NCI-H69 (cell line): ENCODE measurements at places on chromosomes 4 and X.

- DNase-seq: no peak
These were observed 374.4 kb upstream of the NWD2 start for GRCh38 chr4:36870121-36870520.

DNA sequence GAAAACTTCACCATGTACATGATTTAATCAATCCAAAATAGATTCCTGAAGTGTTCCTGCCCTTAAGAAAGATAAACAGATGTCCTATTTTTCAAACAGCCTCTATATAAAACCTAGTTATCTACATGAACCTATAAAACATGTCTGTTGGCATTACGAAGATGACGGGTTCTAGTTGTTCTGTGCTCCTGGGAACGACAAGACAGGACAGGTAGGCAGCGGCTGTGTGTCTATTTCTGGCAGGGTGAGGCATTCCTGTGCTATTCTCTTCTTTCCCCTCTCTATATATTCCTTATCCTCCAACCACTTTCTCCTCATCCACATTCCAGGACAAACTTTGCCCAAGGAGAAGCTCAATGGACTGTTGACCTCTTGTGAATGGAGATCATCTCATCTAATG lies 6.1 kb downstream of the FAT1 start:
- no peak for DNase-seq

DNA sequence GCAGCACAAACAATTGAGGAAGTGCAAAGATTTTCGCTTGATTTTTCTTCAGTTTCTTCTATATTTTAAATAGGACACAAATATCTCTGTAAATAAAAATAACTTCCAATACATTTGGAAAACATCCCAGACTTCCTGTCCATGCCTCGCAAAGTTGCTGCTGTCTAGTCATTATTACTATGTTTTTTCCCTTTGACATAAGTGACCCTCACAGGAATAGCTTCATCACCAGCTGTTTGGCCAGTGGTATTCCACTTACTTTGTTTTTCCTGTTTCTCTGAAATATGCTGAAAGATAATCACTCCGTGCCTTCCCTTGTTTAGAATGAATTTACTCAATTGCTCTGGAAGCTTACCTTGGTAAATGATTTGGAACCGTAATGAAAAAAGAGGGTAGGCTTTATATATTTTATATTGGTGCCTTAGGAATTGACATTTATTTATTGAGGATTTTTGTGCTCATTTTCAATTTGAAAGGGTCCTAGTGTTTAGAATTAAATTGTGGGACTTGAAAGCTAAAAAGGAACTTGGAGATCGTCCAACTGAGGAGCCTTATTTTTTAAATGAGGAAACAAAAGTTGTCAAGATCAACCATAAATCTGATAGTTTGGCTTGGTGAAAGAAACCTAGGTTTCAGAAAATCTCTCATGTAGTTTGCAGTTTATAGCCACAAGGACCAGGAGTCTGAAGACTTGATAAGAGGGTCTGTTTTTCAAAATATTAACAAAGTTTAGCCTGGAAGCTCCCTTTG lies 65.6 kb downstream of the CDKL5 start:
- DNase-seq: no peak

GRCh38 chr4:60938621-60939020 lies 261.5 kb upstream of the ADGRL3 start:
- DNase-seq: peak; percentile 40

DNA sequence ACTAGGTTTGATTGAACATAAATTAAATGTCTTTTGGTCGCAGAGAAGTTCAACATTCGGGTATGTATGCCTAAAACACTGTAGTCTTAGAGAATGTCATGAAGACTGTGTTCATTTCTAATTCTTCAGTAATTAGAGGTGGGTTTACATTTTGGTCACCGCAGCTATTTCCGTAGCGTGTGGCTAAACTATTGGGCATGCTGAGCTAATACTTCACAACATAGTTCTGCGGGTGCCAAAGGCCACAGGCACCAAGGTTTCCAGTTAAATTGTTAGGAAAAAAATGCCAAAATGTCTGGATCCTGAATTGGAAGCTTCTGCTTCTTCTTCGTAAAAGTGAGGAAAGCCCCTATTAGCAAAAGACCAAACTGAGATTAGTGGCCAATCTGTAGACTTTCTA lies 25.1 kb downstream of the SMIM31 start:
- DNase-seq: no peak

DNA sequence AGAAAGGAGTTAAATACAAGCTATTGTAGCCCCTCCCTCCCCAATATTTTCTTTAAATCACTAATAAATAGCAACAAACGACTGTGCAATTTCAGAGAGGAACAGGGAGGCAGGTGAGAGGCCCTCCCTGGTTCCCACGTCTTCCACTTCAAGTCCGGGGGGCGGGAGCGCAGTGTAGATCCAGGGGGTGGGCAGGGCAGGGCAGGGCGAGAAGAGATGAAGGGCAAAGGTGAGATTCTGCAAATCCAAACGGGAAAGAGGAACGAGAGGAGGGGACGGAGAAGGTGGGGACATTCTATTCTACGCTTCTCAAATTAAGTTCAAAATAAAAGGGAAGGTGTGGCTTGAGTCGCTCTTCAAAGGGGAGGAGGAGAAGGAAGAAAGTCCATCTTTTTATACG lies 6.8 kb downstream of the NKX6-1 start:
- no peak for DNase-seq

GRCh38 chrX:41148553-41148952 lies 63.3 kb downstream of the USP9X start:
- DNase-seq: no peak

DNA sequence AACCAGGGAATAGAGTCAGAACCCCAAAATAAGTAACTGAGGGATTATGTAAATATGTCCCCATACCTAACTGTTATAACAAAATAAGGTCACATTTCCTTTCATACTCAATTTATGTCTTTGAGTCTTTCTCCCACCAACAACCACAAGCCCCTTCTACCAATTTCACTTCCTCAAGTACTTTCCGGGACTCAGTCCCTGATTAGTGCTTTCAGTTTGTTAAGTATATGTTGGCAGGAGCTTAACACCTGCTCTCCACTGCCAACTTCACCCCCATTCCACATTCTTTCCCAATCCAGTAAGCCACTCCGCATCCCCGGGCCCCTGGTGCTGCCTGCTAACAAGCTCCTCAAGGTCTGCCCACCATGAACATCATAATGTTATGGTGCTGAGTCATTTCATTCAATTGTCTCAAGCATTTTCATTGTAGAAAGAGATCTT lies 71.3 kb upstream of the SPRY1 start:
- no peak for DNase-seq

- no peak for DNase-seq
These were observed 280.9 kb upstream of the EPHA5 start for GRCh38 chr4:65951177-65951576.

GRCh38 chr4:1043651-1044468 lies 32.4 kb downstream of the FGFRL1 start:
- DNase-seq: peak; percentile 31

DNA sequence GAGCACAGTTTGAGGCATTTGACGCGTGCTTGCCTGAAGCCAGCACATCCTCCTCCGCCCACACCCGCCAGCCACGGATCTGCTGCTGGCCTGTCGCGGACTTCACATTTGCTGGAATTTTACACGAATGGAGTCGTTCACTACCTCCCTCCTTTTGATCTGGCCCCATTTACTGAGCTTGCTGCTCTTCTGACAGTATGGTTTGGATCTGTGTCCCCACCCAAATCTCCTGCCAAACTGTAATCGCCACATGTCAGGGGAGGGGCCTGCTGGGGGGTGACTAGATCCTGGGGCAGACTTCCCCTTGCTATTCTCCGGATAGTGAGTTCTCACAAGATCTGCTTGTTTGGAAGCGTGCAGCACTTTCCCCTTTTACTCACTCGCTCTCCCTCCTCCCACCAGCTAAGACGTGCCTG lies 19.9 kb upstream of the CPLX1 start:
- no peak for DNase-seq

DNA sequence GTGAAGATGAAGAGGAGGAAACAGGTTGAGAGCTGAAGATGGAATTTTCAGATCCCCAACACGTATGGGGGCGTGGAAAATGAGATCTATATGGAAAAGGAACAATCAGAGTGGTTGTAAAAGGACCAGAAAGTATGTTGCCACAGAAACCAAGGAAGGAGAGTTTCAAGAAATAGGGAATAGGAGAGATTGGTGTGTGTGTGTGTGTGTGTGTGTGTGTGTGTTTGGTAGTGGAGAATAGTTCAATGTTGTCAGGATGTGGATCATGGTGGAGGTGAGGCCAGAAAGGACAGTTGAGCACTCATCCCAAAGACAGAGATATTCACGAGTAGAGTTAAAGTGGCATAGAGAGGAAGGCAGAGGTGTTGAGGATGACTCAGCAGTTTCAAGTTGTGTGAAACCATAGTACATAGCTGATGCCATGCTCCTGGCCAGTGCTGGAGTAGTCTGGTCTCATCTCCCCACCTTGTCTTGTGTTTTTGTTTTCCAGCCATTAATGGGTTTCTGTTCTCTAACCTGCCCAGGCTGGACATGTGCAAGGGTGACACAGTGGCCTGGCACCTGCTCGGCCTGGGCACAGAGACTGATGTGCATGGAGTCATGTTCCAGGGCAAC lies 36.1 kb downstream of the HEPH start:
- no peak for DNase-seq

GRCh38 chr4:130851107-130851506 lies 1755.2 kb downstream of the C4orf33 start:
- no peak for DNase-seq

GRCh38 chr4:56535915-56536314 lies 30.3 kb downstream of the ARL9 start:
- no peak for DNase-seq

DNA sequence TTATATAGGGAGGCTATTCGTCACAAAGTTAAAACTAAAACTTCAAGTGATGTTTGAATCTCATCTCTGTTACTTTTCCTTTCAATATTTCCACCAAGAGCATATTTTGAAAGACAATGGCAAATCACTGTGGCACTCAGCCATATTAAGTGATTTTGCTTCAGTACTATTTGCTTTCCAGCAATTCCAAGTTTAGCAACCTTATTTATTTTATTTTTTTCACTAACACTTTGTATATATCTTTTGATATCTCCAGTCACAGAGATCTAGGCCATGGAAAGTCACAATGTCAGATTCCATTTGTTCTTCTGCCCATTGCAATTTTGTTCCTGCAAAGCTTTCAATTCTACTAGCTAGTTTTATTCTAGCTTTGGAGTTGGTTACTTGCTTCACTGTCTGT lies 1514.5 kb upstream of the ADGRL3 start:
- no peak for DNase-seq

DNA sequence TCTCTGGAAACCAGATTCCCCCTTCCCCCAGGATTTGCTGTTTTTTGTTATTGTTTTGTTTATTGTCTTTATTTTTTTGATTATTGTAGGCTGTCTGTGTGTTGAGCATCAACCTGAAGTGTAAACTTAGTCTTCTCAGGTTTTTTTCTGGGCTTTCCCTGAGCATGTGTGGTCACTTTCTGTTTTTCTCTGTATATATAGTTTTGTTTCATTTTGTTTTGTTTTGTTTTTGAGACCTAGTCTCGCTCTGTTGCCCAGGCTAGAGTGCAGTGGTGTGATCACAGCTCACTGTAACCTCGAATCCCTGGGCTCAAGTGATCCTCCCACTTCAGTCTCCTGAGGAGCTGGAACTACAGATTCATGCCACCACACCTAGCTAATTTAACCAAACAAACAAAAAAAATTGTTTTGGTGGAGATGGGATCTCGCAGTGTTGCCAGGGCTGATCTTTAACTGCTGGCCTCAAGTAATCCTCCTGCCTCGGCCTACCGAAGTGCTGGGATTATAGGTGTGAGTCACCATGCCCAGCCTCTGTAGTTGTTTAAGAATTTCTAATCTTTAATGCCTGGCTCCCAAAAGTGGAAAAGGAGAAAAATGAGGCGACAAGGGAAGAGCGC lies 9.1 kb downstream of the IL13RA1 start:
- no peak for DNase-seq

GRCh38 chr4:124157396-124158083 lies 555.0 kb downstream of the ANKRD50 start:
- no peak for DNase-seq

DNA sequence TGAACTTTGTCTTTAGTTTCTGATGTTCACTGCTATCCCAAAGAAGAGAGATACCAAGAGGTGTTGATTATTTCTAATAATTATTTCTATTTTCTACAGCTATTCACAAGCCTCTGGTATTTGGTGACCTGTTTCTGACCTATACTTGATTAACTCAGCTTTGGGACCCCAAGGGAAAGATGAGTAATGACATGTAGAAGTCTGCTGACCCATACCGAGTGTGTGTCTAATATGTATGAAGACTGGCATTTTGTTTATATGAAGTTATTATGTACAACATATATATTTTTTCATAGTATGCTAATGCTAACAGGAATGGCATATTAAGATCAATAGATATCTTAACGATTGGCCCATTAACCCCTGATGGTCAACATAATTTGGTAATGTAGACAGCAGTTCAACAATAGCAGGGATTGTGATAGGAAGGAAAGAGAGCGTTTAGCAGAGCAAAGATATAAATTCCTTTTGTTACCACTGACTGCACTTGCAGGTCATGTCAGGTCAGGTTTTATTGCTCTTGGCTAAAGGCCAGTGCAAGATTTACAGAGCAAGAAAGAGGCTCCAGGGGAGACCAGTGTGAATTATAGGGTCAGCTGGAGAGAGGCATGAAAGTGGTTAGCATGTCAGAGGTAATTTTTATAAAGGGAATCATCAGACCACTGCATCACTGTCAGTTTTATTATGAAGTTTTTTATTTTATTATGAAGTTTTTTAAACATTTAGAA lies 94.7 kb upstream of the DIPK2B start:
- peak; percentile 65 for DNase-seq

GRCh38 chrX:74510401-74510800 lies 89.1 kb downstream of the SLC16A2 start:
- DNase-seq: no peak

DNA sequence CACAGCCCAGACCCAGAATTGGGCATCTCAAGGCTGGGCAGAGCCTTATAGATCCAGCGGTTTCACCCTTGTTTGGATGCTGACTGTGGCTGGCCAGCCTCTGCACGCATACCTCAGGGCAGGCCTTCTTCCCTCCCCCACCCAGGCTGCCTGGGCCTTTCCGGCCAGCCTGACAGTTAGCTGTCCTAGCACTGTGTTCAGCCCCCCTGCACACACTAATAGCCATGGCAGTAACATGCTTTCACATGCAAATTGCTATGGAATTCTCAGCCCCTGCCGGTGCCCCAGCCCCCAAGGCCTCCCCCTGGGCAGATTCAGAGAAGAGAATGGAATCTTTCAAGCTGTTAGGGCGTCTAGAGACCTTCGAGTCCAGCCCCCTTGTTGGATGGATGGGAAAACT lies 17.7 kb downstream of the EFNB1 start:
- no peak for DNase-seq

DNA sequence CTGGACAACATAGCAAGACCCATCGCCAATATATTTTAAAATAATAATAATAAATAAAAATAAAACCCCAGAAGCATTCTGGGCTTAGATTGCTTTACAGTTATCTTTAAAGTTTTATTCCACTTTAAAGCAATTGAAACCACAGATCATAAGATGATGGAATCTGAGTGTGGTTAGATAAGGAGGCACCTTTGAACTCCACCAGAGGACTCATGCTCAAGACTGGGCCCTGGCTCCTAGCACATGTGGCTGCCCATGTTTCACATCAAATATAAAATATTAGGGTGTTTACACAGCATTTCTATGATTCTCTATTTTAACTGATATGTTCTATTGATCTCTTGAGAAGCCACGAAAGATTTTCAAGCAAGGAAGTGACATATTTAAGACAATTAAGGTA lies 52.6 kb upstream of the BBS12 start:
- DNase-seq: no peak
